ENCODE measurements at places on chromosomes 2 and 18. TPM values are rescaled to one million over a fixed set of nuclear protein-coding genes. Genes with fewer than 3 reads are reported as not detected.

The ATOH8 gene
- 1.9 TPM for total RNA-seq

The SS18 gene
- 113 TPM for total RNA-seq

The LYPD6B gene
- 1.1 TPM for total RNA-seq

The ITGB6 gene
- 7.6 TPM for total RNA-seq

The CD226 gene
- 0.07 TPM for total RNA-seq

The PSMA8 gene
- not detected for total RNA-seq

The EPG5 gene
- 24.0 TPM for total RNA-seq

The GAD1 gene
- total RNA-seq: 4.7 TPM

The SPATA3 gene
- not detected for total RNA-seq

The LIPG gene
- total RNA-seq: 11.0 TPM

The SPR gene
- 23.6 TPM for total RNA-seq

The GCG gene
- total RNA-seq: not detected

All from astrocyte (in vitro differentiated cells and primary cell).